ENCODE measurements at places on chromosomes 12 and 14.

DNA sequence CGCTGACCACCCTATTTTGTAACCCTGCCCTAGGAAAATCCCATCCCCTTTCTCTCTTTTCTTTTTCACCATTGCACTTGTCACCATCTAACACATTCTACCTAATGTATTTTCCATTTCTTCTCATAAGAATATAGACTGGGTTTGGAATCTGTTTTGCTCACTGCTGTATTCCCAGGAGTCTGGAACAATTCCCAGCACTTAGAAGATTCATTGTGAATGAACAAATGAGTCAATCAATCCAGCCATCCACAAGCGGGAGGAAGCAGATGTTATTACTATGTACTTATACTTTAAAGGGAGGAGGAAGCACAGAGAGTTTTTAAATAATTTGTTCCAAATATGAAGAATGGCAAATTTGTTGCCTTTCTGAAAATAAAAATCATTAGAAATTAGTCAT is 142.1 kb downstream of the KIF21A start:
- DNase-seq, result no peak

DNA sequence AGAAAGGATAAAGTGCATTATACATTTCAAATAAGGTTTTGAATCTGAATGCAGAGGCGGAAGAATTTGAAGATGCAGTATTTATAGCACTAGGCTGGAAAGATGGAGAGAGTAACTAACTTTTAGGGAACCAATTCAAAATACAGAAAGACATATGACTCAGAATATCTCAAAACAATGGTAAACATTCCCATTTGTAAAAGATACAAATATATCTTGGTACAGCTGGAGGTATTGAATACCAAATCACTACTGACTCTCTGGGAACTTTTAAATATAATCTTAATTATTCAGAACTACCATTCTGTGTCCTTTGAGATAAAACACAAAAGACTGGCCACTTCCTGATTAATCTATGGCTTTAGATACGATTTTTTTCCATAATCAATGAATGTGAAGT is 5.1 kb downstream of the CD69 start:
- DNase-seq, result no peak

DNA sequence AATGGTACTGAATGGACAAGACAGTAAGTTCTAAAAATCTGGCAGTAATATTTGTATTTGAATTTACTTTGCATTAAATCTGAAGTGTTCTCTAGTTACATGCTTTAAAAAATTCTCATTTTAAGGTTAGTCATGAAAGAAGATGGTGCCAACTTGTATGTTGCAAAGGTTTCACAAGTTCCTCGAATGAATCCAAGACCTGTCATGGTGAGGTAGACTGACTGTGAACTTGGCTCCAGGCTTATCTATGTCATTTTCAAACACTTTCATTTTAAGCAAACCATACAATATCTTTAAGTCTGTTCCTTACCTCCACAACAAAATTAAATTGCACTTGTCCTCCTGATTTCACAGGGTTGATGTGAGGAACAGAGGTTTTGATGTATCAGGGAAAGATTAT is 23.4 kb downstream of the CLEC2D start:
- no peak for DNase-seq

DNA sequence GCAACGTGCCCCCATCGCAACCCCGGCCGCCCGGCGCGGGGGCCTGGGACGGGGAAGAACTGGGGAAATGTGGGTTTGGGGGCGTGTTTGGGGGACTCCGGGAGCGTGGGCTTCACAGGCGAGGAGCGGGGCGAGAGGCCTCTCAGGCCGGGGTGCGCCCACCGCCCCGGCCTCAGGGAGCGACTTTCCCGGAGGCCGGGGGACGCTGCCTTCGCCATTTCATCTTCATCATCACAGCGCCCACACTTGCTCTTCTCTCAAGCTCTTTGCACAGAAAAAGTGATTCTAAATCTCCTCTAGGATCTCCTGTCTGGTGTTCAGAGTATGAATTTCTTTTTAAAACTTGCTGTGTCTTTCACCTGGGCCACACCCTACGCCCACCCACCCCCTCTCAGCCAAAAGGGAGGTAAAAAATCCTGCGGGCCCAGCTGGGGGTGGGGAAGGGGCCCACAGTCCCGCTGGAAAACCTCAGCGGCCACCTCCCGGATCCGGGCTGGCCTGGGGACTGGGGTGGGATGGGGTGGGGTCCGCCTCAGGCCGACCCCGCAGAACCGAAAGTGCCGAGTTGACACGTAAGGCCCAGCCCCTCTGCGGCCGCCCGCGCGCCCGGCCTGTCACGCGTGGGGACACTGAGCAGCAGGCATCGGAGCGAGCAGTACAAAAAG is 7.4 kb downstream of the CDKN1B start:
- DNase-seq, result peak; percentile 58

DNA sequence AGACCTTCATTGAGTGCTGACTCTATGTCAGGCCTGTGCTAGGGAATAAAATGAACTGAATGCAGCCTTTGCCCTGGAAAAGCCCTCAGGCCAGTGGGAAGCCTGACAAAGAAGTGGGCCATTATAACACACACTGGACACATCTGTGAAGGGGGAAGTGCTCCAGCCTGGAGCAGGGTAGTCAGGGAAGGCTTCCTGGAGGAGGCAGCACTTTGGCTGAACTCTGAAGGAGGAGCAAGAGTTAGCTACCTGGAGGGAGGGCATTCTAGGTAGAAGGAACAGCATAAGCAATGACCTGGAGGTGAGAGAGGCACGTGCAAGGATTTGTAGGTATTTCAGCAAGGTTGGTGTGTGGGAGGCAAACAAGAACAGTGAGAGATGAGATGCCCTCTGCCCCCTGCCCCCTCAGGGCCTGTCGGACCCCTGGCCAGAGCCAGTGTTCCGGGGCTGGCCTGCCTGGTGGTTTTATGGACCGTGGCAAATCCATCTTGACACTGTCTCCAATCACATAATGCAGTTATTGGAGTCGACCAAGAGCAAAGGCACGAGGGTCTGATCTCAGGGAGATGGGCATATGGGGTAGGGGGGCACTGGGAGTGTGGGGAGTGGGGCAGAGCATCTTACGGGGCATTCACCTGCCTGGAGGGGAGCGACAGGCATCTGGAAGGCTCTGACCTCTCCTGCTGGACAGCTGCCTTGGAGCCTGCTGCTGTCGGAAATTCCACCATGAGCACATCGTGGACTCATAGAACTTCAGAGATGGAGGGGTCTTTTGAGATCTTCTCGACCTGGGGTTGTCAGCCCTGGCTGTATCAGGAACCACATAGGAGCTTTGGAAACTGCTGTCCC is 2.7 kb upstream of the FAM222A start:
- no peak for DNase-seq

GRCh38 chr12:56280849-56281248 is 14.1 kb downstream of the COQ10A start:
- no peak for DNase-seq

DNA sequence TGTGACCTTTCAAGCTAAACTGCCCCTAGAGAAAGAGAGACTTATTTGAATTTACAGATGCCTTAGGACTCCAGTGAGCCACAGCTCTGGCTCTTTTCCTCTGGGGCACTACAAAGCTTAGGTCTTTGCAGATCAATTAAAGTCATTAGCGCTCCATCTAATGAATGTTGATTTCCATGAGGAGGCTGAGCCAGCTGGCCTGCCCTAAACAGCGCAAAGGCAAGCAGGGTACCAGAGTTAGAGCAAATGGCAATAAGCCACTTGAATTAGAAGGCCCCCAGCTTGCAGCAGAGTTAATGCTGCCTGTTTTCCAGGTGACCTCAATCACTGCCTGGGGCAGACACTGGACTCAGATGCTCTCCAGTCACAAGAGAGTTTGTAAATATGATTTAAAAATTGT is 695.3 kb downstream of the DIO2 start:
- DNase-seq, result peak; percentile 84

DNA sequence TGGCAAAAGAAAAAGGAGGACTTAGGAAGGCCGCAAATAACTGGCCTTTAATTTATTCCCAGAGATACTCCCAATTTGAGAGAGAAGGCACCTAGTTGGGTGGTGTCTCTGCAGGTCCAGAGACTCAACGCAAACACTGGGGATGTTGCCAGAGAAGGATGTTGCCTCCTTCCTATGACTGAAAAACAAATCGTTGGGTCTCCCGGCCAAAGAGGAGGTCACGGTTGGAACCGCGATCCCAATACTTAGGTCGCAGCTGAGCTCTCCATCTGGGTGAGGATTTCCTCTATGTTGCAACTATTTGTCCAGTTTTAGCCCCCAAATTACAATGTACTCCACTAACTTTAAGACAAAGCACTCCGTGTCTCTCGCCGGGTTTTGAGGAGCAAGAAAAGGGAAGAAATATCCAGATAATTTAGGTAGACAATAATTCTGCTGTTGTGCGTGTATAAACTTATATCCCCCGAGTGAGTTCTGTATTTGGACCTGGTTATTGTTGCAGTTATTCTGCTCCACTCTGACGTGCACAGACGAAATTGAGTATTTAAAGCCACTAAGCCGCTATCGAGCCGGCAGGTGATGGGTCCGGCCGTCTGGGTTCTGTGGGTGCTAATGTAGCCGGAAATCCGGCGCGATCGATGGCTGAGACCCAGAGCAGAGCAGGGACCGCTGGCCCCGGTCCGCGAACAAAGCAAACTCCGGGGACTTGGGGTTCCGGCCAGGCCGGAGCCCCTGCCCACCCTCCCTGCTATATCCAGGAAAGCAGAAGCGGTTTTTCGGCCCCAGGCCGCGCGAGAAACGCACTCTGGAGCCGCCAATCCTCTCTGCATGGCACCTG is 5.7 kb downstream of the HOXC12 start:
- DNase-seq, result no peak

- DNase-seq, result no peak
These were observed 72.7 kb upstream of the ZFP36L1 start for GRCh38 chr14:68865542-68865941.

DNA sequence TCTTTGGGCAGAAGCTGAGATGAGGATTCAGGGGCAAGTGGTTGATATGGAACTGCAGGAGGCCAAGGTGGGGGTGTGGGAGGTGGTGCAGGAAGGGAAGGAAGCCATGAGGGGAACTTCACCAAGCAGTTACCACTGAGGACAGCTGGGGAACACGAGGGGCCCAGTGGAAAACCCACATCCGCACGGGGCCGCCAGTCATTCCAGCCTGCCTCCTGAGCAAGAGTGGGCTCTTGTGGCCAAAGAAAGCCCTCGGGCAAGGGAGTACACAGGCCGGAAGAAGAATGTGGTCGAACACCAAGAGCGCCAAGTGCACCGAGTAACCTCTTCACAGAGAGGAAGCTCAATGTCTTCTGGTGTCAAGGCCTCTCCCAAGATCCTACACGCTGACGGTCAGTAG is 252.2 kb upstream of the FOXN3 start:
- no peak for DNase-seq

DNA sequence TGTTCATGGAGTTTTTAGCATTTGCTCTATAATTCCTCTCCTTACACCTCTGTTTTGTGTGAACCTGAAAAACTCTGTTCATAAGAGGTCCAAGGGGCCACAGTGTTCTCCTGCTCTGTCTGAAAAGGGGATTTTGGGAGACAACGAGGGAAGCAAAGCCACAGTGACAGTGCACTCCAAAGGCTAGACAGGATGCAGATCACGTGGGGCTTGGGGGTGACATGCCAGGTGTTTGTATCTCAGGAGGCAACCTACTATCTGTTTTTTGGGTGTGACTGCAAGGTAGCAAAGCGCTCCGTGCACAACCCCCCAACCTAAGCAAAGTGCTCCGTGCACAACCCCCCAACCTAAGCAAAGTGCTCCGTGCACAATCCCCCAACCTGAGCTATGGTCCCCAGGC is 5.1 kb upstream of the CHD4 start:
- DNase-seq, result no peak

DNA sequence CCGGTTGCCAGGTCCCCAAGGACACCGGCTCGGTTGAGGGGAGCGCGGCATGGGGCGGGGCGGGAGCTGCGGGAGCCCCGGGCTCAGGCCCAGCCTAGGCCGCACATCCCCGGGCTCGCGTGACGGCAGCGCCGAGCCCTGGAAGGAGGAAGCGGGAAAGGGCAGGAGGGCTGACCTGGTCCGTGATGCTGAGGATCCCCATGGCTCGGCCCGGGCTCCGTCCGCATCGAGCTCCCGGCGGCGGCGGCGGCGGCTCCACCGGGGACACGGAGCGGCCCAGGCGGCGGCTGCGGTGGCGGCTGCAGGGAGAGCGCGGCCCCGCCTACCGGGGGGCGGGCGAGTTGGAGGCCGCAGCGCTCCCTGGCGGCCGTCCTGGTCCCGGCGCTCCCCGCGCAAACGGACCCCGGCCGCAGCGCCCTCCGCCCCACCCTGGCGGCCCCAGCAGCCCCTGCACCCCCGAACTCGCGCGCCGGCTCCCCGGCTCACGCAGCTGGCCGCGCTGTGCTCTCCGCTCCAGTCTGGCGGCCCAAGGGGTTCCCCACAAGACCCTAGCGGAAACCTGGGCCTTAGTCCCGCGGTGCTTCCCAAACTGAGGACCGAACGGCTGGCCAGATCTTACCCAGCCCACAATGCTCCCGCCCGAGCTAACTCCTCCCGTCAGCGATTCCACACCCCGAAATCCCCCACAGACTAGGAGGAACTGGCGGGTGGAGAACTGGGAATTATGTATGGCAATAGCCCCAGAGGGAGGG is at the start of gene ANKRD52:
Gene ANKRD52 (minus strand): TSS at position 317 of the 752 bp plus-strand sequence. CDS start 115 bp downstream, at position 202.
- DNase-seq, result peak; percentile 24

DNA sequence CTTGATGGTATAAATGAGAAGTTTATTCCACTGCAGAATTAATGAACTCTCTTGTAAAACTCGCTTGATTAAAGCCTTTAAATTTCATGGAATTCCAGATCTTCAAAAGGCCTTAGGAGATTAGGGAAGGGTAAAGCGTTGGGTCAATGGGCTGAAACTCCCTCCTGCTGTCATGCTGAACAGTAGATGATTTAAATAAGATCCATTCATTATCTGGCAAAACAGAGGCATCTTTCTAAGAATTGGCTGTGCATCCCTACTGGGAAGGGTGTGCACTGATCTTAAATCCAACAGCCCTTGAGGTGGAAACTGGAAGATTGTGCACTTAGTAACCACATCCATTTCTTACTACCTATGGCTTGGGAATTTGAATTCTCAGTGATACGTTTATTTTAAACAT is 56.0 kb downstream of the PLCZ1 start:
- no peak for DNase-seq

DNA sequence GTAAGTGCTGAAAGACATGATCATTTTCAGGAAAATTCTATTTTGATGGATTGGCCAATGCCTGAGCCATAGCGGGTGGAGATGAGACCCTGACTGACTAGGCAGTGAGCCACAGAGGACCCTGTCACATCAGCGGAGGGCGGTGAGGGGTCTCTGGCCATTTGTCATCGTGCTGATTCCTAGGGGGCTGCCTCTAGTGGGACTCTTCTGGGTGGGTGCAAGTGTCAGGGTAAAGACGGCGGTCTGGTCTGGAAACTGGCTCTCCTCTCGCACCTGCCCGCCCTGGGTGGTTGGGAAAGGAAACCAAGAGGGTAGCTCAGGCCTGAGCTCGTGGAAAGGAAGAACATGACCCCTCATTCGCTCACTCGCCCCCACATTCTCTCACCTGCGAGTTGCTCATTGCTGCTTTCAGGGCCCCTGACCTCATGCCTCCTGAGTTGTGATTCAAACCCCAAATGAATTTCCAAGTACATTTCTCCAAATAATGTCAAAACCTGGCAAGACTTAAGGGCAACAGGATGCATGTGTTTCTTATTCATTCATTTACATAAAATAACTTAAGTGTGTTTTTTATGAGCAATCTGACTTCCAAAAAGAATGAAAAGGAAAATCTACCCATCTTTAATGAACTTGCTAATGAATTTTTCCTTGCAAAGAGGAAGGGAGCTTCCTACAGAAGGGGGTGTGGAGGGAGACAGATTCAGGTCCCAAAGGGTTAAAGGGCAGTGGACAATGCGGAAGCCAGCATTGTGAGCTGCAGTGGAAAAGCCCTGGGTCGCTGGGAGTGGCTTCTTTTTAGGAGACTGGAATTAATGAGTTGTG is 12.8 kb downstream of the MEG3 start:
- no peak for DNase-seq

- no peak for DNase-seq
These were observed 8.2 kb upstream of the MMP19 start for GRCh38 chr12:55850893-55851292.

- no peak for DNase-seq
These were observed 1375.2 kb upstream of the TMEM132C start for GRCh38 chr12:126891789-126892188.
